ENCODE measurements at places on chromosomes 2 and 18.

GRCh38 chr2:30106543-30106942 lies 40.3 kb upstream of the YPEL5 start:
- DNase-seq: peak; percentile 22

- DNase-seq: no peak
These were observed 95.4 kb downstream of the MAP2 start for GRCh38 chr2:209519271-209519670.

- DNase-seq: no peak
These were observed 978.1 kb downstream of the TMEM182 start for GRCh38 chr2:103739921-103740320.

- DNase-seq: peak; percentile 49
These were observed 71.3 kb upstream of the NRXN1 start for GRCh38 chr2:51103205-51103604.

GRCh38 chr2:86400321-86400720 lies 40.9 kb upstream of the KDM3A start:
- DNase-seq: no peak

DNA sequence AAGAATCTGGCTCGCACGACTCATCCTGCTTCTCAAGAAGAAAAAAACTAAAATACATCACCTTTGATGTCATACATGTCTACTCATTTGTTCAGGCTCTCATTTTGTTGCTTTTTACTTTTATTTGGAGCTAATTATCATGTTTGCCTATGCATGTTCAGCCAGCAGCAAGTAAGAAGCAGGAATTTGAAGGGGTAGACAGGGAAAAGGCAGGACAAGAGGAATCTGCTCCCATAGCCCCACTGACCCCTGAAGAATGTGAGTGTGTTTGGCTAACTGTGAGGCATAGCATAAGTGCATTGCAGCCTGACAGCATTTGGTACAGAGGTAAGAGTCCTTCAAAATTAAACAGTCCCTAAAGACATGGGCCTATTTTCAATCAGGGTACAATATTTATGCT lies 72.7 kb downstream of the NYAP2 start:
- DNase-seq: no peak

- no peak for DNase-seq
These were observed 7.3 kb upstream of the SLC39A10 start for GRCh38 chr2:195649629-195650190.

DNA sequence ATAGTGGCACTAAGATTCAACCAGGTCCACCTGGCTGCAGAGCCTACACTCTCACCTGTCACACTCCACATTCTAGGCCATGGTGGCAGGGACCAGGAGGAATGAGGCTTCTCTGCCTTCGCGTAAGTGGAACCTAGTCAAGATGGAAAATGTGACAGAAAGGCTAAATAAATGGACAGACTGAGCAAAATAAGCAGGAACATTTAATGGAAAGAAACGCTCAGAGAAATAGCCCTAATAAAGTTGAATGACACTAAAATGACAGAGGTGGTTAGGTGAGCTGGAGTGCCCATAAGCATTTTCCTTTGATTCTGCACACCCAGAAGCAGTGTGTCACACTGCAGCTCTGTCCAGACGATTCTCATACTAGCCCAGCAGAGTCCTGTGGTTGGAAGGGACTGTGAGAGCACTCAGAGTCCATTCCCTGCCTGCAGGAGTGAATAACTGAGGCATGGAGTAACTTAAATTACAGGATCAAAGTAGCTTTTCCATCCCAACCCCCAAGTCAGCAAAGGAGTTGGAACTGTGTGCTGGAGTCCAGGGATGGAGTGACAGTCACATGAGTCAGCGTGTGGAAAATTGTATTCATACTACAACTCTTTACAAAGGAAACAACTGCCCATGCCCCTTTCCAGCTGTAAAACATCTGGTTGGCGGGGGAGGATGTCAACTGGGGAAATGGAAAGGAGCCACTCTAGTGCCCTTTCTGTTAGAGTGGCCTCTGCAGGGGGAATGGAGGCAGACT lies 105.4 kb upstream of the LGALSL start:
- DNase-seq: peak; percentile 37

DNA sequence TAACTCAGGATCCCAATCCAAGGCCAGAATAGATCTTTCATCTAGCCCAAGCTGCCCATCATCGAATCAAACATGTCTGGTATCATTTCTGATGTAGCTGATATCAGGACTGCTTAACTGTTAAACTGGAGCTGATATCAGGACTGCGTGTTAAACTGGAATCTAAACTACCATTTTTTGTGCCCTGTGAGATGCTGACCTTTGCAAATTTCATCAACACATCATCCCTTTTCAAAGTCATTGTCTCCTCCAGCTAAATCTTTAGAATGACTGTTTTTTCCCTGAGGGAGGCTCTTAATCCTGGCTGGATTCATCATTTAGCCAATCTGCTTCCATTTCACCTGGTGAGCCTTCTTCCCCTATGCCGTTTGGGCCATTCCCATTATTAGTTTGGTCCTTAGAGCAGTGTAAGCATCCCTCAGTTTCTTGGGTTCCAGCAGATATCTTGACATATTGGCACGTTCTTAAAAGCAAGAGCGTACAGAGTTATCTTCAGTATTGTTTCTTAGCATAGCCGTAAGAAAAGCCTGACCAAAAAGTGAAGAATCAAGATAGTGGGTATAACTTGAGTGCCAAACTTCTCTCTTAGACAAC lies 12.3 kb downstream of the RPL31 start:
- no peak for DNase-seq

DNA sequence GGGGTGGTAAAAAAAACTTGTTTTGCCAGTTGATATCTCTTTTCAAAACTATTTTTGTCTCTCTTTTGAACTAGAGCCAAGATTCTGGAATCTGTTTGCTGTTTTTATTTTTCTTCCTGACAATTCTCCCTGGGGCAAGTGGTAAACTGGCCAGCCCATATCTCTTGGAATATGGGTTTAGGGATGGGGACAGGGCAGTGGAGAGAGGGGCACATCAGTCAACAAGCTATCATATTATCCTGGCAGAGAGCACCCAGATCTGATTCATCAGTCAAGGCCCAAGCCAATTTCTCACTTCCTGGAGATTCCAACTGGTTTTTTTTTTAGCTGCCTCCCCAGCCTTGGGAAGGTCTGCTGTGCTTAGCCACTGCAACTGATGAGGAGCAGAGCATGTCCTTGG lies 52.3 kb downstream of the ARHGAP28 start:
- peak; percentile 71 for DNase-seq

- no peak for DNase-seq
These were observed 94.4 kb upstream of the TSPYL6 start for GRCh38 chr2:54350426-54350825.

GRCh38 chr2:173151671-173152401 lies 76.2 kb downstream of the MAP3K20 start:
- DNase-seq: peak; percentile 88

DNA sequence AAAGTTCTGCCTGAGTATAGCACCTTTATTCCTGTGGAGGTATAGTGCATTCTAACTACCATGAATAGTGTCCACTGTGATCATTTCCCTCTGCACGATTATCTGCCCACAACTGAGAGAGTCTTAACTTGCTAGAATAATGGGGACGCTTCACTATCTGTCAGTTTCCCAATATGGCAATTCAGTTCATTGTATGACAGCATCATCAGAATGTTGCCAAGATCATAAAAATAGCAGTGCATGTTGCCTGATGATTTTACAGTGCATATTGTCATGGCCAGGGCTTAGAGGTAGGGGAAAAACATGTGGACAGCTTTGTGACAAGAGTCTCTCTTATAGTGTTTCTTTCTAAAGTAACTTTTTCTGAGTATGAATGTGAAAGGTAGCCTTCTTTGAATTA lies 6.1 kb downstream of the RASGRP3 start:
- DNase-seq: no peak

DNA sequence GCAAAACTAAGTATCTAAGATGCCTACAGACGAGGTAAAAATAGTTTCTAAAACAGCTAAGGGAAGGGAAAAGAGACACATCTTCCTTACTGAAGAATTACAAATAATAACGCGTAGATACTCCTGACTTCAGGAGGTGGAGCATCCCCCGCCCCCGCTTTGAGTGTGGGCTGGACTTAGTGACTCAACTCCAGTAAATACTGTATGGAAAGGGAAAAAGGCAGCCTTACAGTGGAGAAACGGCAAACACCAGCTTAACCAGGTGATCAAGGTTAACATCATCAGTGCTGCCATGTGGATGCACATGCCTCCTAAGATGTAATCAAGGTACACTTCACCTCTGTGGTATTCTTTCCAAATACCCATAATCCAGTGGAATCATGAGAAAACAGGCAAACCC lies 47.9 kb downstream of the HADHB start:
- DNase-seq: peak; percentile 14

DNA sequence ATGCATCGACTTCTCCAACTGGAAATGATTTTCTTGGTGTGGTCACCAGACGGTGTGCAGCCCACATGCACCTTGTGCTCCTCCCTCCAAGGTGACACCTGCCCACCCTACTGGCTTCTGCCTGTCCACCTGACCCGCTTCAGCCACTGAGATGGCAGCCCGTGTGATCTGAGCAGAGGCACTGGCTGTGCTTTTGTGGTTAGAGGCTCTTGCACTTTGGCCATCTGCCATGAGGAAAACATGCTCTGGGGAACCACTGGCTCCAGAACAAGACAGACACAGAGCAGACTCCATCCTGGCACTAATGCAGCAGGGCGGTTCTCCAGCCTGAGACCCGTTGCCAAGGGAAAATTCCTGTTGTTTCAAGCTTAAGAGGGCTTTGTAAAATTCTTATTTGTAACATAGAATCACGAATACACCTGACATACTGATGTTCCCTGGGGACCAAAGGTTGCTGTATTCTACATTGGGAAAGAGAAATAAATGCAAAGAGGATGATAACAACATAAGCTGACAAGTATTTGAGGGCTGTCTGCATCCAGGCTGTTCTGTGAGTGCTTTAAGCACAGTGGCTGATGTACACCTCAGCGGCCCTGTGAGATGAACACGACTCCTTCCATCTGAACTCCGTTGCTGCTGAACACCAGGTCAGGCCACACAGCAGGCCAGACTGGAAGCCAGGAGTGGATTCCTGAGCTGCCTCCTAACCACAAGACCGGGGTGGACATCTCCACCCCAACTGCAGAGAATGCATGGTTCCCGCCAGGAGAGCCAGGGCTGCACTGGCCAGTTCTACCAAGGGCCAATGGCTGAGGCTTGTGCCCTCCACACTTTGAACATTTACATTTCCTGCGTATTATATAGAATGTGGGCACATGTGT lies 820.4 kb downstream of the GALR1 start:
- DNase-seq: no peak

DNA sequence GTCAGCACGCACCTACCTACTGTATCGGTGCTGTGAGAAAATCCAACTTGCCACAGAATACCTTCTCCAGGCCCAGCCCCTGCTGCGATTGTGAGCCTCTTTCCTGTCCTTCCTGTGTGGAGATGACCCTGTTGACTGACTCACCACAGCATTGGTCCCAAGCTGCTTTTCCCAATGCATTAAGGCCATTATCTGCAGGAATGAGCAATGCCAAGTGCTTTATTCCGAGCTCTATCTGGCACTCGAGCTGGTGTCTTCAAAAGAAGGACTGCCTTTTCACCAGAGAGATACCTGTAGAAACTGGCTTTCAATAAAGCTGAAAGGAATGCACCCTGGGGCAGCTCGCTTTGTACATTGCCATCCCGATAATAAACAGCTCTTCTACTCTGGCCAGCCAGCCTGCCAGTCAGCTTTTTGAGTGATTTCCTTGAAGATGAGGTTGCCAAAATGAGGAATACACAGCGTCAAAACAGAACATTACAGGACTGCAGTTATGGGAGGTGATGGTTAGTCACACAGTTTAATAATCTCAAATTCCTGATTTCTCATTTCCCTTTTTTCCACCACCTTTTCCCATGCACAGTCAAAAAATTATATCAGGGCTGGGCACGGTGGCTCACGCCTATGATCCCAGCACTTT lies 8.3 kb upstream of the RNF103 start:
- DNase-seq: no peak

GRCh38 chr2:237591141-237591881 lies 777 bp upstream of the RAB17 start:
- no peak for DNase-seq

DNA sequence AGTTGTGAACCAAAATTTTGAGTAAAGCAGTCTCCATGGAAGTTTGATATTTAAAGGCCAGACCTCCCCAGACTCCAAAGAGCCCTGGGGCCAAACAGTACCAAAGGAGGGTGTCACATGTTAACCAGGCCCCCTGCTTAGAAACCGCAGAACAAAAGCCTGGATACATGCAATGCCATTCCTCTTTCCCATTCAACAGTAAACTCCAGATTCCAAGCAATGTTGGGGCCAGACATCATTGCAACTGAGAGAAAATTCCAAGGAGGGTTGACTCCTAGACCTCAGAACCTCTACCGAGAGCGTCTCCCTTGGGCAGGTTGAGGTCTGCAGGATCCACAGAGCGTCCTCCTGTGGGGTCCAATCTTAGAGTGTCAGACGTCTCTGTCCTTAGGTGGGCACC lies 404.4 kb upstream of the SYT4 start:
- DNase-seq: peak; percentile 34

DNA sequence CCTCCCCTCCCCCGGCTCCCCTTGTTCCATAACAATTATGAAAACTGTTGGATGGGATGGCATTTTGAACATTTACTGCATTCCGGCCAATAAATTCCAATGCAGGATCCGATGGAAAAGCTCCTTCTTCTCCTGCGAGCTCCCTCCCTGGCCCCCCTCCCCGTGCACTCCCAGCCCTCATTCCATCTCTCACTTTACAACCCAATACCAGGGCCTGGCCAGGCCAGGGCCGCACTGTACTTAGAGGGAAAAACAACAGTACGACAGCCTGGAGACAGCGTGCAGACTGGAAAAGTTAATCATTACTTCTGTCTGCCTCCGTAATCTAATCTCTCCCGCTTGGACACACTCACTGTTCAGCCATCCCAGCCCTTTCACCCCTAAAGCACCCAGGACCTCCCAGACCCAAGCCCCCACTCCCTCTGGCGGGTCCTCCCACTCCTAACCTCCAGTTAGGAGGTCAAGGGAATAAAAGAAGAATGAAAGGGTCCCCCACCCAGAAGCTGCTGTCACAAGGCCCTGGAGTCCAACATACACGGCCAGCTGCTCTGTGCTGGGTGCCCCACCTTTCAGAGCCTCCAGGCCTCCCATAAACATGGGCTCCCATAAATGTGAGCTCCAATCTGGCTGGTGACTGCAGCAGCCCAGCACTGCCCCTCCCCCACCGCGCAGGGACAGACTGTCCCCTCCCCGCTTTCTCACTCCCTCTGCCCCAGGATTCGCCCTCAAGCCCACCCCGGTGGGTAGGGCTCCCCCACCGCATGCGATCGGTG lies 20.6 kb downstream of the SMAD7 start:
- DNase-seq: peak; percentile 82

GRCh38 chr2:212173756-212174510 lies 364.7 kb downstream of the ERBB4 start:
- peak; percentile 4 for DNase-seq

GRCh38 chr2:231926180-231926741 lies at the start of gene NPPC:
Gene NPPC, minus strand, starts transcription at chr2:231926396. Its CDS starts 147 bp downstream, at chr2:231926249.
- DNase-seq: peak; percentile 28

- peak; percentile 36 for DNase-seq
These were observed 90.9 kb downstream of the ANKRD44 start for GRCh38 chr2:197219636-197220035.

DNA sequence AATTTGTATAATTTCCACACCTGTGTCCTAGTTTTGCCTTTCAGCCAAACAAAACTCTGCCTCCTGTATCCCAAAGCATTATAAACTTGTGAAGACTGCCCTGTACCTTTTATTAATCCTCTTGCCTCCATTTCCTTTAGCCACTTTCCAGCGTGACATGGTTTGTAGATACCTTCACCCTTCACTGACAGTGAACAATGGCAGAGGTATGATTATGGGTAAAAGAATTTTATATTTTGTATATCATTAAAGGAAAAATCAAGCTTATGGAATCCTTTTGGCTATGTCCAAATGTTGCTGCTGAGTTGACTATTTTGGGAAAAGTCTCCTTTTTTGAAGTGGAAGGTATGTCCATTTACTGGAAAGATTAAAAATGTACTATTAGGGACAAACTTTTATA lies 251.7 kb downstream of the HNMT start:
- no peak for DNase-seq
